Fibroblast of skin of abdomen (primary cell): ENCODE measurements at places on chromosomes 12 and 14.

DNA sequence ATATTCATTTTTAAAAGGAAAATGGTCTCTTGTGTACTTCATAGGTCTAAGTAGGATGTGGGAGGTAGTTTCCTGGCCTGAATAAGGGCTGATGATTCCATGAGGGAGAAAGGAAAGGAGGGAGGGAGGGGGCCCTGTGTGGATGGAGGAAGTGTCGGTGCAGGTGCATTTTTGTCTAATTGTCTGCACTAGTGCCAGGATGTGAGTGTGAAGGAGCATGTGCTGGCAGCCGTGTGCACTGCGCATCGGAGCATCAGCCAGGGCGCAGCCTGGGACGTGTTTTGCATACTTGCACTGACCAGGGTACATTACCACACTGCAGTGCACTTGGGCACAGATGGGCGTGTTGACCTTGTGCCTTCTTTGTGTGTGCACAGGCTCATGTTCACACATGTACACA, 29.2 kb downstream of the SMUG1 start:
- DNase-seq: no peak

DNA sequence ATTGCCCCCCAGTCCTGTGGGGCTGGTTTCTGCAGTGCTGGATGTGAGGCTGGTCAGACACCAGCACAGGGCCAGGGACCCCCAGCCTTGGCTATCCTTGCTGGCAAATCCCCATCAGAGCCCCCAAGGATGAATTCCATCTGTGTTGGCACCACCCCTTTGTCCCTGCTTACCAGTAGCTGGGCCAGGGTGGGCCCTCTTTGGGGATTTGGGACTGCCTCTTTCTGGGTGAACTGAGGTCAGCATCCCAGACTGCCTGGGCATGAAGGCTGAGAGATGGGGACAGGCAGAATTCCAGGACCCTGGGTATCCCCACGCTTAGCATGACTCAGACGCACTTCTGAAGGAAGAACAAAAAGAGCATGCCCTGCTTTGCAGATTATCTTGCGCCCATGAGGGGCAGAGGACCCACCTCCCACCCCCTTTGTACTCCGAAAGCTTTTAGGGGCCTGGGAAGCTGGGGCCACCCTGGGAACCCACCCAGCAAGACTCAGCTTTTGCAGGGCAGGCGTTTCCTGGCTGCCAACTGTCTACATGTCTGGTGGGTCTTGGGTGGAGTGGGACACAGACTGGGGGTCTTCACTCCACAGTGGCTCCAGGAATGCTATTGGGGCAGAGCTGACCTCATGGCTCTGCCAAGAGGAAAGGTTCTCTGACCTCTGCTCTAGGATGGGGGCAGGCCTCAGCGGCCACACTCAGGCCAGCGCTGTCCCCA, 26.8 kb downstream of the RFLNA start:
- DNase-seq: peak; percentile 45

DNA sequence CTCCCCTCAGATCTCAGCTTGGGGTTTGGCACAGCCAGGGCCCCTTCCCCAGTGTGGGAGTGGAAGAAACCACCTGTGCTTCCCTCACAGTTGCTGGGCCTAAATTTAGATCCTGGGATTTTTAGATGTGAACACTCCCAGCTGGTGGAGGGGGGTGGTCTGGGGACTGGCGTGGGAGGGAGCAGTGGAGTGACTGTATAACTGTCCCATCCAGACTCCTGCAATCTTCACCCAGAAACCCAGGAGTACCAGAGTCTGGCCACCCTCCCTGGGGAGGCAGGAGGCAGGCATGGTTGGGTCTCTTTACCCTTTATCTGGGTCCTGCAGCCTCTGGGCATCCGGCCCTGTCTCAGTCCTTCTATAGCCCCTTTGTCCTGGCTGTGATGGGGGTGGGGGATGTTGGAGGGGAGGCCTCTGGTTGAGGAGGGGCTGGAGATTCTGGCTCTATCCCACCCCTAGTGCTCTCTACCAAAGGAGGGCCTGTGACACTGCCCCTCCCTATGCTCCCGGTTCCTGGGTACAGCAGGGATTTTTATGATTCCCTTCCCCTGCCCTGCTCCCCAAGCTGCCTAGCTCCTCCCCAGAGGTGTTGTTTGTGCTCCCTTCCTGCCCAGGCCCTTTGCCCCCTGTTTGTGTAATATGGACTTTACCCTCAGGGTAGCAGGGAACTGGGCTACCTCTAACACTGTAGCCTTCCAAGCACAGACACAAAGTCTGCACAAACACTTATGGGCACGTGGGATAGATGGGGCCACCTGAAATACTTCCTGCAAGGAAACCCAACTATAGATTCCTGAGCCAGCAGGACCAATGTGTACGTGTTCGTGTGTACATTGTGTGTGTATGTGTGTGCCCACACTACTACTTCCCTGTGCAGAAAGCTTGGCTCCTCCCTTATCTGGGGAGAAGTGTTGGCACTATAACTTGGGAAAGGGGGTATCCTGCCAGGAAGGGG, 1.7 kb downstream of the ERBB3 start:
- DNase-seq: no peak

DNA sequence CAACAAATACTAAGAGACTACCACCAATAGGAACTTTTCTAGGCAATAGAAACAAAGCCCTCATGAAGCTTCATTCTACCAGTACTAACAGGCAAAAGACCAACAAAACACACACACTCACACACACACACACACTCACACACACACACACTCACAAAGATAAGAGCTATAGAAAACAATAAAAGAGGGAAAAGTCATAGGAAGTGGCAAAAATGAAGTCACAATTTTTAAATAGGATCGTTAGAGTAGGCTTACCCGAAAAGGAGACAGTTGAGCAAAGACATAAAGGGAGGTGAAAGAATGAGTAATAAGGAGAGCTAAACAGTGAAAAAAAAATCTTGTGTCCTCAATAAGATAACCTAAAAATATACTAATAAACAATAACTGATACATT, 66.5 kb downstream of the C2CD5 start:
- no peak for DNase-seq

DNA sequence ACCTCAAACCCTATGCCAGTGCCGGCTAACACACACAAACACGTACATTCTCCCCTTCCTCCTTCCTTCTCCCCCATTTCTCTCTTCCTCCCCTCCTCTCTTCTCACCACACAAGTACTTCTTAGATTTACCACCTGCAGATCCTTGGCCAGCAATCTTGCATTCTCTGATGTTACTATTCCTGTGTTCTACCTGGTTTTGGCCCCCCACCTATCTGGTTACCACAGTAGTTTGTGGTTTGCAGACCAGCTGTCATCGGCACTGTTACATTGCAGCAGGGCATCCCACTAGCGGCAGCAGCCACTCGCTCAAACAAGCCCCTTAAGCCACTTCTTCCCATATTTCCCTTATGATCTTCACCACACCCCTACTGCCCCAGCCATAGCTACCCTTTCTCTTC, 3.9 kb downstream of the ABHD4 start:
- DNase-seq: no peak

DNA sequence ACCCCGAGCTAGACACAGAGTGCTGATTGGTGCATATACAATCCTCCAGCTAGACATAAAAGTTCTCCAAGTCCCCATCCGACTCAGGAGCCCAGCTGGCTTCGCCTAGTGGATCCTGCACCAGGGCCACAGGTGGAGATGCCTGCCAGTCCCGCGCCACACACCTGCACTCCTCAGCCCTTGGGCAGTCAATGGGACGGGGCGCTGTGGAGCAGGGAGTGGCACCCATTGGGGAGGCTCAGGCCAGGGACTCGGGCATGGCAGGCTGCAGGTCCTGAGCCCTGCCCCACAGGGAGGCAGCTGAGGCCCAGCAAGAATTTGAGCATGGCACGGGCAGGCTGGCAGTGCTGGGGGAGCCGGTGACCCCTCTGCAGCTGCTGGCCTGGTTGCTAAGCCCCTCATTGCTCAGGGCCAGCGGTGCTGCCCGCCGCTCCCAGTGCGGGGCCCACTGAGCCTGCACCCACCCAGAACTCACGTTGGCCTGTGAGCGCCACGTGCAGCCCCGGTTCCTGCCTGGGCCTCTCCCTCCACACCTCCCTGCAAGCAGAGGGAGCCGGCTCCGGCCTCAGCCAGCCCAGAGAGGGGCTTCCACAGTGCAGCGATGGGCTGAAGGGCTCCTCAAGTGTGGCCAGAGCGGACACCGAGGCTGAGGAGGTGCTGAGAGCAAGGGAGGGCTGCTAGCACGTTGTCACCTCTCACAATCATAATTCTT, 136.7 kb downstream of the PAWR start:
- no peak for DNase-seq

GRCh38 chr14:24849471-24849870, 200.5 kb downstream of the STXBP6 start:
- peak; percentile 37 for DNase-seq

DNA sequence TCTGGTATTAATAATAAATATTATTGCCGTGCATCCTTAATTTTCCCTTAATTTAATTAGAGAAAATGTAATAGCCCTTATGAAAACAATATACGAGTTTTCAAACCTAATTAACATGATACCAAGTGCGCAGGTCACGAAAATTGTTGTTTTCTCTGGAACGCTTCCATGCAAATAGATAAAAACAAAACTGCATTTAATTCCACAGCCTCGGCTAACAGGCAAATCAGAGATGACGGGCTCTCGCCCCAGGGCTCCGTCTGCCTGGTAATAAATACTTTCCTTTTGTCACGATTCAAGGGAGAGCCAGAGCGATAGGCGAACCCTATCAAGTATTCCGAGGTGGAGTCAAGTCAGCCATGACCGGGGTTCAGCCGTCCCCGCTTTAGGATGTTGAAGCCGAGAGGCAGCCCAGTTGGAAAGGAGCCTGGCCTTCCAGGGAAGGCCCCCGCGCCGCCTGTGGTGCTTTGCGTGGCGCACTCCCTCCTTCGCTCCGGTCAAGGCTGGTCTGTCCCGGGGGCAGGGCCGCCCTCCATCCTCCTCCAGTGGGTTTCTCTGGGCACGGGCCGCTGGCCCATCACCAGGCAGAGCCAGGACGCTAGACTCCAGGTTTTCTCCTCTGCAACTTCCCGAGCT, 137.8 kb upstream of the GSC start:
- no peak for DNase-seq

DNA sequence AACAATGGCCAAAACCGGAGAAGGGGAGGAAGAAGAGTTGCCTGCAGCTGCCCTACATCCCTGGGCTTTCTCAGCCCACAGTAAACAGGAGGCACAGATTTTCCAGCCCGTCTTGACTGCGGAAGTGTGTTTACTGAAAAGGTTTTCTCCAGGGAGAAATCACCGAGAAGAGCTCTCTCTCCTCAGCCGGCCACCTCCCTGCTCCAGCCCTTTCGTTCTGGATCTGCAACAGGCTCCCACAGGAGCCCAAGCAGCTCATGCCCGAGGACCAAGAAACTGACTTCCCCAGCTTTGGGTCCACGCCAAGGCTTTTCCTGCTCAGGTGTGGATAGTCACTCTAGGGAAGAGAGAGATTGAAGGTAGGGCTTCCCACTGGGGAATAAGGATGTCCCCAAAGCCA, 61.7 kb downstream of the BCL11B start:
- no peak for DNase-seq

DNA sequence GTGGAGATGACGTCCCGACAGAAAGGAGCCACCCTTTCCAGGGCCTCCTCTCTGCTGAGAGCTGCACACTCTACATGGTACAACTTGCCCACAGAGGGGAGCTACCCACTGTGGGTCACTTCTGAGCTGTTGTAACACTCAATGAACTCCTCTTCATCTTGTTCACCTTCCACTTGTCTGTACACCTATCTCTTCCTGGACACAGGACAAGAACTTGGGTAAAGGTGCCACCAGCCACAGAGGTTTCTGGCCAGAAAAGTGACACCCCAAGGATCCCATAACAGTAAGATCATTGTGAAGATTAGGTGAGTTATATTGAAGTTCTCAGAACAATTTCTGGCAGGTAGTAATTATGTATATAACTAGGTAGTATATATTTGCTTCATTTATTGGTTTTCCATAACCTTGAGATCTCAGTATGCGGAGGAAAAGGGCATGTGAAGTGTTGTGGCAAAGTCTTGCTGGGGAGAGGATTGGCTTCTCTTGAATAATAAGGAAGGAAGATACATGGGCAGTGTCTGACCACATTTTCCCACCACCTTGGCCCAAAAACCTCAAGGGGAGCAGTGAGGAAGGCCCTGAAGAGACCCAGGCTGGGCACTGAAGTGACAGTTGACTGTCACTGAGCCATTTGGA, 34.2 kb downstream of the KRT76 start:
- no peak for DNase-seq

DNA sequence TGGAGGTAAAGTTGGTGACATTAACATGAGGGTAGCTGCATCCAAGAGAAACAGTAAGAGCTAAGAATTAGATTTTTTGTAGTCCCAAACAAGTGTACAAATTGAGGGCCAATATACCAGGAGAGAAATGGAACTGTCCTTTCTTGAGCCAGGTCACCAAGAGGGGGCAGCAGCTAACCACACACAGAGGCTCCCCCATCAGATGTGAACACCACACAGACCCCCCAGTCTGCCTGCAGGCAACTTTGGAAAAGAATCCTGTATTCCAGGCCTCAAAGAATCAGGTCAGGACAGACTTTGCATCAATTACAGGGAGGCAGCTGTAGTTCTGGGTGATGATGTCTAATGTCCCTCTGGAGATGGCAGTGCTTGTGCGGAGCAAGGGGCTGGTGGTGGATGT, 77.9 kb downstream of the SPTB start:
- peak; percentile 45 for DNase-seq

- DNase-seq: no peak
Measured at GRCh38 chr14:100348784-100349685, 25.9 kb downstream of the SLC25A47 start.

GRCh38 chr14:100146531-100147091, 12.8 kb downstream of the DEGS2 start:
- DNase-seq: no peak

DNA sequence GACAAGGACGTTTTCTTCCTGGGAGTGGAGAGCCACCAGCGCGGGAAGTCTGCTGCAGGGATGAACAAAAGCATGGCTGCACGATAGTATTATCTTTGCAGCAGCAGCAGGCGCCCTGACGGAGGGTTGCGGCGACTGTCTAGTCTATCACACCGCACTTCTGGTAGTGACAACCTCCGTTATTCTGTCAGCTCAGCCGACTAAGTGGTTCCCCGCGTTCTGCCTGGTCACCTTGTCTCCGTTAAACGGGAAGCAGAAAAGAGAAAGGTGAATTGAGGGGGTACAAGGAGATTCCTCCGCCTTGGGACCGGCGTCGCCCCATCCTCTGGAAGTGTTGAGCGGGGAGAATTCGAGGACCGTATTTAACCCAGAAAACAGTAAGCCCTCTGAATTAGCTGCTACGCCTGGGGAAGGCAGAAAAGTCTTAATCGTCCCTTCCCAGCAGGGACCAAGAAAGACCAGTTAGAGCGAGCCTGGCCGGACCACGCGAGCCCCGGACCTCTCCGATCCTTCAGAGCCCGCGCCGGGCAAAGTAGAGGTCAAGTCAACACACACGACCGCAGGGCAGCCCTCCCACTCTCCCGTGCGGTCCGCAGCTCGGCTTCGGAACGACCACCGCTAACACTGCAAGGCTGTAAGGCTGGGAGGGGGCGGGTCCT, 536 bp upstream of the DAAM1 start:
- DNase-seq: no peak

DNA sequence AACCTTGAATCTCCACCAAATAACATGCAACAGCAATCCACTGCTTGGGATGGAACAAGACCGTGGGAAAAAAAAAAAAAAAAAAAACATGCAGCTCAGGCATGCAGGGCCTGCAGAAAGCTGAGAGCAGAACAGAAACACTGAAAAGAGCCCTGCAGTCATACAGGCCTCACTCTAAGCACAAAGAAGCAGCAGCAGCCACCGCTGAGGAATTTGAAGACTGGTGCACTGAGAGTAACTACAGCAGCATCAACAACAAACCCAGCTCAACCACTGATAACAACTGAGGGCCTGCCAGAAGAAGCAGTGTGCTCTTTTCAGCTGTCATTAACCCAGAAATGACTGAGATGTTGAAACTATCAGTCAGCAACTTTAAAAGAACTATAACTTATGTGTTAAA, 354.7 kb upstream of the TMTC1 start:
- peak; percentile 12 for DNase-seq

GRCh38 chr14:104091927-104092771, 6.6 kb downstream of the ASPG start:
- DNase-seq: no peak
